Stimulated activated CD4-positive, alpha-beta T cell treated with anti-CD3 and anti-CD28 coated beads, Interleukin-12 subunit alpha, Interleukin-12 subunit beta, amount 100 ng/mL, for 4 hours (primary cell): ENCODE measurements at places on chromosomes 13 and 19.

DNA sequence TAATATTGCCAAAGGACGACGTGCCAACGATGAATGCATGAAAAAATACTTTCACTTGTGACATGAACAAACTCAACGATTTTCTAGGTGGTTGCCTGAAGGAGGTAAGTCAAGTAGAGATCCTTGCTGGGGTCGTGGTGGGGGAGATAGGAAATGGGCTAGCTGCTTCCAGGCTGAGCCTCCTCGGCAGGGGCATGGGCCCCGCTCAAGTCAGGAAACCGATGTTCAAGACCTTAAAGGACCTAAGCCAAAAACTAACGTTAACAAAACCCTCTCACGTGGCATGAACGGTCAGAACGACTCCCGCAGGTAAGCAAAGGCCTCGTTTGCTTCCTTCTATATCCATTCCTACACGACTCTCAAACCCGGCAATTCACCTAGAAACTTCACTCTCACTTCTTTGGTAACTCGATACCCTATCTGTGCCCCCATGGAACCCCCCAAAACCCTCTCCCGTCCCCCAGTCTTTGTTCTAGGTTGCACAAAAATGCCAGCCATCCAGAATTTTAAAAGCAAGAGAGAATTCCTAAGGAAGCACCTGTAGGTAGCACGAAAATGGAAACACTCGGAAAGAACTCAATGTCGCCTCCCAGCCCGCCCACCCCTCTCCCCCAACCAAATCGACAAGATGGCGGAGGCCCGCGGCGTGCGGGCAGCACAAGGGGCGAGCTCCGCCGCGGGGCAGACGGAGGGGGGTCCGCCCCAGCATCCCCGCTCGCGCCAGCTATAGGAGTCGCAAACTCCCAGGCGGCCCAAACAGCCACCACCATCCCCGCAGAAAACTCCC lies 13.6 kb downstream of the ACP4 start:
- DNase-seq = peak; percentile 48

DNA sequence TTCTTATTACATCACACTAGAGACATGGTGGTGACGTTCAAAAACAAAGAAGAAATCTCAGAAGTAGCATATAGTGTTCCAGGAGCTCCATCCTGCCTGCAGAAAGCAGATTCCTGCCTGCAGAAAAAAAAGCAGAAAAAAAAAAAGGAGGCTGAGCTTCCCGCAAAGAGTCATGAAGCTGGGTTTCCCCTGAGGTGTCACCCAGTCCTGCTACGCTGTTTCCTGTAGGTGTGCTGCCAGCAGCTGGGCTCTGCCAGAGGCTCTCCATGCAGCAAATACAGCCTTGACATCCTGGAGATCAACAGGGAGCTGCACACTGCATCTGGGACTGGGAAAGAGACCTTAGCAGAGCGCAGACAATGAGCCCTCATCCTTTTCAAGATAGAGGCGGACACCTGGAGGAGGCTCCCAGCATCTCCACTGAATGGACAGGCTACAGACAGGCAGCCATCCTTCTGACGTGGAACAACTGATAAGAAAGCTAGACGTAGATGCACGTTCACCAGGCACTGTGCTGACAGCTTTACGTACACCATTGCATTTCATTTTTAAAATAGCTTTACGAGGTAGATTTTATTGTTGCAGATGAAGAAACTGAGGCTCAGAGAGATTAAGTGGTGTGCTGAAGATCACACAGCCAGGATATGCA lies 350.9 kb downstream of the FOXO1 start:
- peak; percentile 38 for DNase-seq

DNA sequence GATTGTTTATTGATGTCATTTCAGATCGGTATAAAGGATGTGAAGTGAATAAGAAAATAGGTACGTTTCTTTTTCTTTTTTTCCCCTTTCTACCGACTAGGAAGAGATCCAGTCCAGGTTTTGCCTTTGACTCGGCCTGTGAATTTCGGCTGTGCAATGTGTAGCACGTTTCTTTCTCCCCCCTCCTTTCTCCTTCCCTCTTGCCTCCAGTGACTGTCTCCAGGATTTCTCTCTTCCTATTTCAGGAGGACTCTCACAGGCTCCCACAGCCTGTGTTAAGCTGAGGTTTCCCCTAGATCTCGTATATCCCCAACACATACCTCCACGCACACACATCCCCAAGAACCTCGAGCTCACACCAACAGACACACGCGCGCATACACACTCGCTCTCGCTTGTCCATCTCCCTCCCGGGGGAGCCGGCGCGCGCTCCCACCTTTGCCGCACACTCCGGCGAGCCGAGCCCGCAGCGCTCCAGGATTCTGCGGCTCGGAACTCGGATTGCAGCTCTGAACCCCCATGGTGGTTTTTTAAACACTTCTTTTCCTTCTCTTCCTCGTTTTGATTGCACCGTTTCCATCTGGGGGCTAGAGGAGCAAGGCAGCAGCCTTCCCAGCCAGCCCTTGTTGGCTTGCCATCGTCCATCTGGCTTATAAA lies at the start of gene GPC6:
Gene GPC6 (plus strand): TSS at position 185 of the 657 bp plus-strand sequence.
- DNase-seq = no peak

- no peak for DNase-seq
These were observed 84.5 kb downstream of the SPRY2 start for GRCh38 chr13:80256352-80256932.

DNA sequence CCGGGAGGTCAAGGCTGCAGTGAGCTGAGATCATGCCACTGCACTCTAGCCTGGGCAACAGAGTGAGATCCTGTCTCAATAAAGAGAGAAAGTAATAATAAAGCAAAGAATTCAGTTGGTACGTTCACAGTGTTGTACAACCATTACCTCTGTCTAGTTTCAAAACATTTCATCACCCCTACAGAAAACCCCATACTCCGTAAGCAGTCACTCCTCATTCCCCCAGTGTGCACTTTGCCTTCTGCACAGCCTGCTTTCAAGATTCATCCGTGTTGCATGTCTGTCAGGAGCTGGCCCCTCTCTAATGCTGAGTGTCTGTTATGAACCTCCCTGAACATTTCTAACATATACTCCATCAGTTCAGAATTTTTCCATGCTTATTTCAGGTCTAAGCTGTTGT lies 9.4 kb downstream of the POLD1 start:
- DNase-seq = no peak
